ENCODE measurements at places on chromosomes 1 and 21. TPM values are rescaled to one million over a fixed set of nuclear protein-coding genes. Genes with fewer than 3 reads are reported as not detected.

DPT gene
- total RNA-seq = 57.1 TPM

DNA sequence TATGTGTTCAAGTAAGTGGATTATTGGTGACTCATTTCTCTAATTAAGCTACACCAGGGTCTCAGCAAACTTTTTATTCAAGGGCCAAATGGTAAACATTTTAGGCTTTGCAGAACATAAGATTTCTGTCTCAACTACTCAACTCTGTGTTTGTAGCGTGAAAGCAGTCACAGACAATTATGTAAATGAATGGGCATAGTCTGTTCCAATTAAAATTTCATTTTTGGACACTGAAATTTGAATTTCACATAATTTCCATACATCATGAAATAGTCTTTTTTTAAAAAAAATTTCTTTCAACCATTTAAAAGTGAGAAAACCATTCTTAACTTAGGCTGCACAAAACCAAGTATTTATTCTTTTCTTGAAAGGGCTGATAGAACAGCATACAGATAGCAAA lies 50.1 kb downstream of the IL23R start:
- H3K27me3 ChIP-seq = no peaks in the 10 kb centered on the region
- no peak overlapping the region for H3K27ac ChIP-seq
- peaks cover 12% of the 10 kb centered on the region for H3K4me1 ChIP-seq

DNA sequence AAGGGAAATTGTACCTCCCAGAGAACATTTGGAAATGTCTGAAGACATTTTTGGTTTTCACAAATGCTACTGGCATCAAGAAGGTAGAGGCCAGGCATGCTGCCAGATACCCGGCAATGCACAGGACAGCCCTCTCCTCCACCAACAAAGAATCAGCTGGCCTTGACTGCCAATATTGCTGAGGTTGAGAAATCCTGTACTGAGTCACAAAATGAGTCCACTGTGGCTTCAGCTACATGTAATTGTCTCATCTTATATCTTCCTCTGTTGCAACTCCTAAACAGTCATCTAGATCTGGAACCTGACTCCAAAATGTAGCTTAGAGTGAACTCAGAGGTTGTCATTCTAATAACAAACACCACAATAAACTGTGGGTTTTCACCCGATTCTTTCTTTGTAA lies 327.5 kb upstream of the POGK start:
- no peak for DNase-seq
- H3K27me3 ChIP-seq = no peaks in the 10 kb centered on the region
- H3K4me3 ChIP-seq = no peak overlapping the region
- no peak overlapping the region for H3K27ac ChIP-seq

GRCh38 chr1:245298781-245299180 lies 144.0 kb downstream of the KIF26B start:
- H3K4me3 ChIP-seq = no peak overlapping the region
- H3K27ac ChIP-seq = peak overlapping the region; percentile 39
- peak; percentile 52 for DNase-seq

- H3K27ac ChIP-seq = no peak overlapping the region
- H3K27me3 ChIP-seq = no peaks in the 10 kb centered on the region
- H3K4me3 ChIP-seq = no peak overlapping the region
Measured at GRCh38 chr1:192270398-192270797, 46.4 kb upstream of the RGS21 start.

GRCh38 chr1:28507247-28507645 lies 1.4 kb downstream of the RCC1 start:
- peak overlapping the region; percentile 86 for H3K4me3 ChIP-seq
- peaks cover 17% of the 10 kb centered on the region for H3K36me3 ChIP-seq
- no peak overlapping the region for H3K27ac ChIP-seq
- no peak for DNase-seq
- H3K4me1 ChIP-seq = peaks cover 41% of the 10 kb centered on the region
- H3K27me3 ChIP-seq = no peaks in the 10 kb centered on the region

Data from body of pancreas (tissue), 4 donors.